ENCODE measurements at places on chromosomes 7 and 10.

GRCh38 chr7:86968618-86969017, 90.8 kb downstream of the ELAPOR2 start:
- DNase-seq: no peak

DNA sequence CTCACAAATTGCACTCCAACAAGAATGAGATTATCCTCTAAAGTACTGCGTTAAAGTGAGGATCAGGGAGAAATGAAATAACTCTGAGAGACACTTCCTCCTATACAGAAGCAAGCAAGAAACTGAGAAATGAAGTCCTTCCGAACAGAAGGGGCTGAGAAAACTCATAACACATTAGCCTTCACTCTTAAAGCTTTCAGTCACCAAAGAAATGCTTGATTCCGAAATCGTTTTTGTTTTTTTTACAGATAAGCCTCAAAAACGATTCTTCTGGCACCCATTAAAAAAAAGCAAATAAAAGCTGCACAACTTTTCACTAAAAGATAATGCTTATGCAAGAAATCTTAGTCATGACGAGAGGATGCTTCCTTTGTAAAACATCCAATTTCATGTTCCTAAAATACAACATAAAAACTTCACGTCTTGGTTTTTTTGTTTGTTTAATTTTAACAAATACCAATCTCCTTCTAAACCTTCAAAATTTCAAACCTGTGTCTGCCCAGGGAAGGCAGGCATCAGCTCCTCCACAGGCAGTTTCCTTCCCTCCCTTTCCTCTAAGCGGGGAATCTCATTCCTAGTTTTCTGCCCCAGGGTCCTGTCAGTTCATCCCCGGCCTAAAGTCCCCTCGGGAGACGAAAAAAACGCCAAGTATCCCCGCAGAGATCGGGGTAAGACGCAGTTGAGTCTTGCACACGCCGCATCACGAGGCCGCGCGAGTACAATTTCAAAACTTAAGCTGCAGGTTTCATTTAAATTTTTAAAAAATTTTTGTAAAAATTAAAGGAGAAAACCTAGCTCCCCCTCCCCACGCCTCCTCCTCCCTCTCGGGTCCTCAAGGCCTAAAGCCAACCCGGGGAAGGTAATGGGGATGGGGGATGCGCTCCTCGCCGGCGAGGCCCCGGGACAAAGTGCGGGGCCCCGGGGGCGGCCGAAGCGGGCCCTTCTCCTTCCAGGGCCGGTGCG, 1.1 kb downstream of the BAZ1B start:
- DNase-seq: no peak

GRCh38 chr7:40535678-40536077, 400.9 kb downstream of the SUGCT start:
- DNase-seq: no peak

DNA sequence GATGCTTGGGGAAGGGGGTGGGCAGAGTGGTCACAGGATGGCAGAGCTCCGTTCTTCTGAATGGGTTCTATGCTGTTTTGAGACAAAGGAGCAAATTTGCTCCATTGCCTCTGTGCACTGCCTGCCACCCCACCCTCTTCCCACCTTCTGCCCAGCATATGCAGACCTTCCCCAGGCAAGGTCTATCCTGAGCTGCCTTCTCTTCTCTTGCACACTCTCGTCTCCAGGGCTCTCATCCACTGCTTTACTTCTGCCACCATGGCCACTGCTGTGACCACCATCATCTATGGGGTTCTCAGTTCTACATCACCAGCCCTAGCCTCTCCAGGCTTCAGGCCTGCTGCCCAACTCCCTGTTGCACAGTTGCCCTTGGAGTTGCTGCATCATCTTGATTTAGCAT, 230.4 kb downstream of the TMEM178B start:
- no peak for DNase-seq

- DNase-seq: no peak
Measured at GRCh38 chr10:131573256-131573655, 261.7 kb upstream of the TCERG1L start.

DNA sequence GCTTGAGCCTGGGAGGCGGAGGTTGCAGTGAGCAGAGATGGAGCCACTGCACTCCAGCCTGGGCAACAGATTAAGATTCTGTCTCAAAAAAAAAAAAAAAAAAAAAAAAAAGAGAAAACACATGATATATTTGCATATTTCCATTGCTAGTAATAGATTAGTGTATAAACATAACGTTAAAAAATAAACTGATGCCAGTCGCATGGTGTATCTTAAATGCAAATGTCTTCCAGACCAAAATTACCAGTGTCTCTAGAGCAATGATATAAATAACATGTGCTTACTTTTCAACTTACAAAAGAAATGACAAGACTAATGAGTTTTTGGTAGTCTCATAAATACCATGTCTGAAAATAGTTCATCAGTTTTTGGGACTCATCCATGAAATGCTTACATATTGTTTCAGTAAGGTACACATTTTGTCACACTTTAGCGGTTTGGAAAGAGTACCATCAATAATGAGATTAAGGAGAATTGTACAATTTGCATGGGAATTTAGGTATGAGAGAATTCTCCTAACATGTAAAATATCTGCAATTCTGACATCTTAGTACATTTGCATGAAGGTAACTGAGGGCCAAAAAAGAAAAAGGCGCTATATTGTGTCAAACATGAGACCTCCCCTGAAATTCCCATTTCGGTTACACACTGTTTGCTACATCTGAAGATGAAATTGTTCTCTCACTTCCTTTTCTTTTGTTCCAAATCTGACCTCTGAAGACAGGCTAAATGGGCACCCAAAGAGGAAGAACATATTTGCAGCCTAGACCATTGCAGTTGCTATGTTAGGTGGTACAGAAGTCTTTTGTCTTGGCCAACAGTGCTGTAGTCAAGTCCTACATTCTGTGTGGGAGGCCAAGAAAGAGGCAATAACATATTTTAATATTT, 51.5 kb upstream of the PIP4K2A start:
- no peak for DNase-seq

DNA sequence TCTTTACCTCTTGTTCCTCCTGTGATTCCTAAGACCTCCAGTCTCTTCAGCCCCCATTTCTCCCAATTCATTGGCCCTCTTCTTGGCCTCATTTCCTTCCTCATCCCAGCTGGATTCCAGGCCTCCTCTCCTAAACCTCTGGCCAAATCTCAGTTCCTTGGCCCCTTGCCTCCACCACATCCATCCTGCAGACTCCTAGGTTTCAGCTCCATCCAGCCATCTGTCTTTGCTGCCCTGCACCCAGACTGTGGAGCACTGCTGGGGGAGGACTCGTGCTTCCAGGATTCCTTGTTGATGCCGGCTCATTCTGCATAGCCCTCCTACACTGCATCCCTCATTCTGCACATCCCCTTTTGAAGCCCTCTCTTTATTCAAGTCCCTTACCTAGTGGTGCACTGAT, 6.7 kb downstream of the PLAC9 start:
- no peak for DNase-seq

DNA sequence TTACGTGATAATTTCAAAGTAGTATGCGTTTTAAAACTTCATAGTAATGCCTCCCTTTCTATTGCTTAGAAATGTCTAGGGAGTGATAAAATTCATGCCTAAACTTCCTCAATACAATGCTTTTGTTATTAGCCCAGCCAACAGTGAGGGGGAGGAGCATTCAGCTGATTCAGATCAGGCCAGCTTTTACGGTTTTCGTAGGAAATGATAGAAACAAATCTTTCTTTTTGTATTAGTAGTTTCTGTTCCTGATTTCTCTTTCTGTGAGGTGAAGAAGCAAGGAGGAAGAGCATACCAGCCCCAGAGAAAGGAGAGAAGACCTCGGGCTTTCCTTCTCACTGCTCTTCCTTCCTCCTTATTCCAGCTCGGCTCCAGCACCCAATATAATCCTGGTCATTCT, 35.2 kb upstream of the ITPRID1 start:
- no peak for DNase-seq

GRCh38 chr10:129754211-129755050, 209.6 kb downstream of the EBF3 start:
- no peak for DNase-seq

DNA sequence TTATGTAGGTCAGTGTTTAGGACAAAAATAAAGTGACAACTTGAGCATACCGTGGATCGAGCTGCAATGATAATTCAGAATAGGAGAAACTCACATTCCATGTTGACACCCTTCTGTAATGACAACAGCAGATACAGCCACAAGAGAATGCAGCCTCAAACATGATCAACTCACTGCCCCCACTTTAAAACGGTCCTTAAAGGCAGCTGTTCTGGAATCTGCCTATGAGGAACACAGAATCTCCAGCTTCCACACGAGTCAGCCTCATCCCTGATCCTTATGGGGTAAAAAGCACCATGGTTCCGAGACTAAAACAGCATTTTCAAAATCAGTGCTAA, 32.5 kb upstream of the DAGLB start:
- no peak for DNase-seq

DNA sequence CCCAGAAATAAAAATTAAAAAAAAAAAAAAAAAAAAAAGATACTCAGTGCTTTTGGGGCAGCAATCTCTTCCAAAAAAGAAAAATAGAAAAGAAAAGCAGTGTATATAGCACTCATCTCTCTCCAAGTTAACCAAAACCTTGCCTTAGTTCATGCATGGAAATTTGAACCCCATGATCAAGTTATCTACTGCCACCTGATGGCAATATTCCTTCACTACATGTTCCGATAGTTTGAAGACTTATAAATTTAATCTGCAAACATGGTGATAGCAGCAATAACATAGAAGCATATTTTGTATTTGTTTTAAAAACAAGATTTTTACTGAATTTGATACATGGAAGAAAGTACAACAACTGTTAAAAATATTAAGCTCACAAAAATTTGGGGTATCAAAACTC, 48.6 kb upstream of the SLIT1 start:
- DNase-seq: no peak

- no peak for DNase-seq
Measured at GRCh38 chr7:42932811-42933591, 825 bp downstream of the MRPL32 start.

DNA sequence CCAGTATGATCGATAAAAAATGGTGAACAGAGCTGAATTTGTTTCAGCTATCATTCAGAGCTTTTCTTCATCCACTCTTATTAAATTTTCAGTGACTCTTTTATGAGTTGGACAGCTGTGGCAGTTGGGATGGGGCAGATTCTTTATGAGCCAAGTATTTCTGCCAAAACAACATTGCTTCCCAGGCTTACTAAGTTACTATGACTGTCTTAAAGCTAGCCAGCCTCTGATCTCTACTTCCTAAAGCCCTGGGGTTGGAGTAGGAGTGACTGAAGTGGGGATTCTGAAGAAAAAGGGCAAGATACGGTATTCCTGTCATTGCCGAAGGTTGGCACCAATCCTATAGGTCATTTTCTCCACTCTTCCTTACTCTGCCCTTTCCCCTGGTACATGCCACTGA, 12.7 kb downstream of the RPP30 start:
- no peak for DNase-seq

DNA sequence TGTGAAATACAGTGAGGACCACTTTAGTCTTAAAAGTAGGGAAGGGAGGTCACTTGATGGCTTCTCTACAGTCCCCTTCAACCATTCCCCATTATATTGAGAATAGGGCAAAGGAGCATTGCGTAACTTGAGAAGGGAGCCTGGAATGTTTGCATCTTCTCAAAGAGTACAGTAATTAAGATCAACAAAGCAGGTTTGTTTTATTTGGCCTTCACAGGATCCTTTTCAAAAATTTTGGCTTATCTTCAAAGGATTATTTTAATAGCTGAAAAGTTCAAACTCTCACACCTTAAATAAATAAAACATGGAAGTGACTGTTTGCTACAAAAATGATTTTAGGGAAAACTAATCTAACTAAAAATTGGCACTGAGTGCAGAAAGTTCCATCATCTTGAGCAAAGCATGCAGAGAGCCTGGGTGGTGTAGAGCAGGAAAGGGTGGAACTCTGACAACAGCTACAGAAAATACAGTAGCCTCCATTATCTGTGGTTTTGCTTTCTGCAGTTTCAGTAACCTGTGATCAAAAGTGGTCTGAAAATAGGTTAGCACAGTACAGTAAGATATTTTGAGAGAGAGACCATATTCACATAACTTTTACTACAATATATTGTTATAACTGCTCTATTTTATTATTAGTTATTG, 214.0 kb downstream of the MDFIC start:
- no peak for DNase-seq

DNA sequence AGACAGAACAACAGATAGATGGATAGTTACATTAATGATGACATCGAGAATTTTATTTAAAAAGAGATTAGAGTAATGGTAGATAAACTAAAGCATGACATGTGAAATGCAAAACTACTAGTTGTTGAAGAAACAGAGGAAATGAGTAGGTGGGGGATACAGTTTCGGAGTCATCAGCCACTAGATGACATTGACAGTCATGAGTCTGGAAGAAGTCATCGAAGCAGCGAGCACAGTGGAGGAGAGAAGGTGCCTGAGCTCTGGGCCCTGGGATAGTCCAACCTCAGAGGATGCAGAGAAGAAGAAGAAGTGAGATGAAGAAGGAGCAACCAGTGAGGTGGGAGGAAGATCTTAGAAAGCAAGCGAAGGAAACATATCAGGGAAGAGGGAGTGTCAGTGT, 20.2 kb upstream of the SEC61A2 start:
- no peak for DNase-seq

DNA sequence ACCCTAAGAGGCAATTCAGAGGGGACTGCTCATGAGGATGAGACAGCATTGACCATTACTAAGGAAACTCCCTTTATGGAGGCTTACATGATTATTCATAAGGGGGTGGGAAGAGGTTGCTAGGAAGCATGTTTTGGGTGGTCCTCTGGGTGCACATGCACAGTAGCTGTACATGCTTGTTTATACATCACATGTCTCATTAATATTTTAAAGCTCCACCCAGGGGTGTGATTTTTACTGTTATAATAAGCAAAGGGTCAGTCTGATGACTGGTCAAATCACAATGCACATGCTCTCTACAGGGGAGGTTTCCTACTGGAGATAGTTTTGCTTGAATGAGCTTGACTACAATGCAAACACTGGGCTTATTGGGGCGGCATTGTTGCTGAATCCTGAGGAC, 23.8 kb upstream of the PPP1R9A start:
- DNase-seq: no peak

GRCh38 chr7:45149606-45150005, 8.0 kb upstream of the RAMP3 start:
- no peak for DNase-seq

DNA sequence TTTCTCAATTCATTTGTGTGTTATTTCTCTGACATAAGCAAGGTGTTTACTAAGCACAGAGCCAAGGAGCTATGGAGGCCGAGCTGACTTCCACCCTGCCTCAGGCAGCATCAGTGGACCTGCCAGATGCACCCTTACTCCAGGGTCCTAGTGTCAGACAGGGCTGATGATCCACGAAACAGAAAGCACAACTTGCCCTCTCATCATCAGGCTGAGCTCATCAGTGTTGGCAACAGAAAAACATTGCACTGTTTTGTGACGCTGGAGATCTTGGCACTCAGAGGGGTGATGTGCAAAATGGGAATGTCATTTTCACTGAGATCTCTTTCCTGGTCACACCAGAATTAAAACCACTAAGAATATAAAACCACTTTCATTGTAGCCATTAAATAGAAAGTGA, 201.8 kb downstream of the GLI3 start:
- DNase-seq: no peak

GRCh38 chr7:82897500-82897899, 265.2 kb downstream of the PCLO start:
- no peak for DNase-seq
